ENCODE measurements at places on chromosomes 7 and 10. TPM values are rescaled to one million over a fixed set of nuclear protein-coding genes. Genes with fewer than 3 reads are reported as not detected.

DNA sequence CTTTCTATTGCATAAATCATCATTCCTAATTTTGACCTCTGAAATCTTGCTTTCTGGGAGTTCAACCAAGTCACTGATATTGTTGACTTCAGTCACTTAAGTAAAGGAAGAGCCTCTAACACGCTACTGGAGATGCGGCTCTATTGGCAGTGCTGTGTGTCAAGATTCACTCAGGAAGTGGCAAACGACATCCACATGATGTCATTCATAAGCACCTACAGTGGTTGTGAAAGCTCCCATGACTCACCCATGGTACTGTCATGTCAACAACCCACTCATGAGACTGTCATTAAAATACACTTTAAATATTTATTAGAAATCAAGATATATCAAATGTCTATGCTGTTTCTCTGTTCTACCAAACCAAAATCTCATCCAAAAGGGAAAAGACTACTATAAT is 52.5 kb upstream of the LHFPL3 start:
- peak; percentile 21 for DNase-seq
- H3K27ac ChIP-seq: no peak overlapping the region
- H3K27me3 ChIP-seq: peaks cover 17% of the 10 kb centered on the region
- no peak overlapping the region for H3K4me3 ChIP-seq
- H3K4me1 ChIP-seq: peaks cover 2% of the 10 kb centered on the region

DNA sequence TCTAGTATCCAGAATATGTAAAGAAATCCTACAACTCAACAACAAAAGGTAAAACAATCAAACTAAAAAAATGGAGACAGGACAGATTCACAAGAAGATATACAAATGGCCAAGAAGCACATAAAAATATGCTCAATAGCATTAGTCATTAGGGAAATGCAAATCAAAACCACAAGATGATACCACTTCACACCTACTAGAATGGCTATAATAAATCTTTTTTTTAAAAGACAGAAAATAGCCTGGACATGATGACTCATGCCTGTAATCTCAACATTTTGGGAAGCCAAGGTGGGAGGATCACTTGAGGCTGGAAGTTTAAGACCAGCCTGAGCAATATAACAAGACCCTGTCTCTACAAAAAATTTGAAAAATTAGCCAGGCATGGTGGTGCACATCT is 27.9 kb upstream of the CHCHD3 start:
- no peak overlapping the region for H3K4me3 ChIP-seq
- H3K36me3 ChIP-seq: no peaks in the 10 kb centered on the region
- no peak for DNase-seq
- no peak overlapping the region for H3K27ac ChIP-seq

DNA sequence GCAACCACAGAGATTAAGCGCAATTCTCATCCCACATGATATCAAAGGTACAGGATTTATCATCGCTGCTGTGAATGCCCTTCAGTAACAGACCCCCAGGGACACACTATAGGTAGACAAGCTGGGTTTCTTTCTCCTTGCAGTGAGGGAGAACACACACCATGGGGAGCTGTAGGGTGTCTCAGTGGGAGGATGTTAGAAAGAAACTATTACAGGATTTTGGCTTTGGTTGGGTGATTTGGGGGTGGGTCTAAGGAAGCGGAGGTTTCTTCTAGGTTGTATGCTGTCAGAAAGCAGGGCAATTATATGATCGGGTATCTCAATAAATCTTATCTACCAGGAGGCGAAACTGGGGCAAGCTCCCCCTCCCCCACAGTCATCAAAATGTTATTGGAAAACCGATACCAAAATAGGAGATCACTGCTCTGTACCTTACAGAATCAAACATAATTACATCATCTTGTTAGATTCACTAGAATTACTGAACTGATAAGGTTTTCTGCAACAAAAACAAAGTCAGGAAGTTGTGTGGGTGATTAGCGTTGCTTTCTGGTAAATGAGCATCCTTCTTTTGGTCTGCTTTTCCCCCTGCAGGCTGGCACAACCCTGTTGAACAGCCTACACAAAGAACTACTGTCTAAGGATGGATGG is 209.7 kb downstream of the TEX36 start:
- no peak overlapping the region for H3K4me3 ChIP-seq
- peaks cover 2% of the 10 kb centered on the region for H3K4me1 ChIP-seq
- no peaks in the 10 kb centered on the region for H3K36me3 ChIP-seq
- no peaks in the 10 kb centered on the region for H3K27me3 ChIP-seq

- peaks cover 23% of the 10 kb centered on the region for H3K36me3 ChIP-seq
- peaks cover 46% of the 10 kb centered on the region for H3K4me1 ChIP-seq
- DNase-seq: no peak
- no peaks in the 10 kb centered on the region for H3K27me3 ChIP-seq
- no peak overlapping the region for H3K27ac ChIP-seq
- H3K4me3 ChIP-seq: no peak overlapping the region
Observed at GRCh38 chr10:96584035-96584434, 2.8 kb downstream of the TM9SF3 start.

- no peak for DNase-seq
- no peak overlapping the region for H3K27ac ChIP-seq
- H3K36me3 ChIP-seq: no peaks in the 10 kb centered on the region
- H3K4me1 ChIP-seq: no peaks in the 10 kb centered on the region
Observed at GRCh38 chr7:11297764-11298163, 324.1 kb downstream of the PHF14 start.

The ITPRID1 gene
- not detected for total RNA-seq

DNA sequence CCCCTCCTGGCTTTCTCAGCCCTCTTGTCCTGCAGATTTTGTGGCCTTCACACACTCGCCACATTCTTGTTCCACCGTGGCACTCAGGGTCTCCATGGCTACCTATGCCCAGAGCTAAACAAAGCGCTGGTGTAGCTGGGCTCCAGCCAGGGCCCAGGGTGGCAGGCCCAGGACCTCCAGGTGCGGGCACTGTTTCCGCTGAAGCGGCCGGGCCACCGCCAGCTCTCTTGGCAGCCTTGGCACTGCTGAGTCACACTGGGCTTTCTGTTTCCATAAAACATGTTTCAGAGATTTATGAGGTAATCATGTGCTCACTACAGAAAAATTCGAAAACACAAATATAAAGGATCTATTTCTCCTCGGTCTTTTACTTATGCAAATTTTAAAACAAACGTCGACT is 51.3 kb downstream of the AOC1 start:
- H3K27me3 ChIP-seq: peaks cover 20% of the 10 kb centered on the region
- peaks cover 5% of the 10 kb centered on the region for H3K4me1 ChIP-seq
- H3K27ac ChIP-seq: no peak overlapping the region
- no peak overlapping the region for H3K4me3 ChIP-seq

- H3K4me3 ChIP-seq: no peak overlapping the region
- H3K4me1 ChIP-seq: no peaks in the 10 kb centered on the region
- no peak for DNase-seq
- H3K27me3 ChIP-seq: no peaks in the 10 kb centered on the region
- H3K27ac ChIP-seq: no peak overlapping the region
- peaks cover 29% of the 10 kb centered on the region for H3K36me3 ChIP-seq
Observed at GRCh38 chr7:124887247-124887646, 42.4 kb downstream of the POT1 start.

The OR2A5 gene
- not detected for total RNA-seq

The SH2D4B gene
- total RNA-seq: 0.11 TPM

DNA sequence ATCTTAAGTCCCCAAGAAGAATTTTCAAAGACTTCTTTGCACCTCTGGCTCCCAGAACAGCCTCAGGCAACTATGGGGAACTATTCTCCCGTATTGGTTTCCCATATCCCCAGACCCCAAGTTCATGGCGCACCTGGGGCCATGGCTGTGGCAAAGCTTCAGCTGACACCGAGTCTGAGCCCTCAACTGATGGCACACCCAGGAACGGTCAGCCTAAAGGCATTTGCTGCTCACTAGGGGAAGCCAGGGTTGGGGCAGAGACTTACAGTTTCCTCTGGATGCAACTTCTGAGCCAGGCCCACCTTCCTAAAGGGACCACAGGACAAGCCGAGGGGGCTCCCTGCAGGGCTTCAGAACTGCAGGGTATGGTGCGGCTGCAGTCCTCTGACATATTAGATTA is 13.7 kb upstream of the CPA1 start:
- H3K4me3 ChIP-seq: no peak overlapping the region
- H3K27ac ChIP-seq: no peak overlapping the region
- no peaks in the 10 kb centered on the region for H3K27me3 ChIP-seq
- H3K36me3 ChIP-seq: no peaks in the 10 kb centered on the region

DNA sequence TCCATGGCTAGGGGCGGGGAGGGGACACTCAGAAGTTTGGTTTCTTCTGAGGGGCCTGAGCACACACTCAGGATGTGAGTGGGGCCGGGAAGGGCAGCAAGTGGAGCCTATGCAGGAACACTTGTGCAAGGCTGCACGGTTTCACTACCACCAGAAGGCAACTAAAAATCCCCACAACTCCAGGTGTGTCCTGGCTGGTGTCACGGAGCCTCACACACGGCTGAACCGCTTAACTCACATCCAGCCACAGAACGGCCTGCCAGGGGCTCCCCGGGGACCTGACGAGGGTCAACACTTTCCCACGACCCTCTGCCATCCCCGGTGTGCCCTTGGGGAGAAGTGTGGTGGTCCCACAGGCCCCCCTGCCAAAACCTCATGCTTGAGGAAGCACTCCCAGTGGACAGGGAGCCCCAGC is 173.9 kb downstream of the ELFN1 start:
- no peaks in the 10 kb centered on the region for H3K4me1 ChIP-seq
- H3K27ac ChIP-seq: no peak overlapping the region
- H3K4me3 ChIP-seq: no peak overlapping the region
- H3K27me3 ChIP-seq: no peaks in the 10 kb centered on the region
- no peak for DNase-seq

The HGF gene
- not detected for total RNA-seq

- no peaks in the 10 kb centered on the region for H3K27me3 ChIP-seq
- no peak for DNase-seq
- H3K27ac ChIP-seq: no peak overlapping the region
- H3K36me3 ChIP-seq: no peaks in the 10 kb centered on the region
Observed at GRCh38 chr7:47232751-47233412, 349.0 kb downstream of the TNS3 start.

DNA sequence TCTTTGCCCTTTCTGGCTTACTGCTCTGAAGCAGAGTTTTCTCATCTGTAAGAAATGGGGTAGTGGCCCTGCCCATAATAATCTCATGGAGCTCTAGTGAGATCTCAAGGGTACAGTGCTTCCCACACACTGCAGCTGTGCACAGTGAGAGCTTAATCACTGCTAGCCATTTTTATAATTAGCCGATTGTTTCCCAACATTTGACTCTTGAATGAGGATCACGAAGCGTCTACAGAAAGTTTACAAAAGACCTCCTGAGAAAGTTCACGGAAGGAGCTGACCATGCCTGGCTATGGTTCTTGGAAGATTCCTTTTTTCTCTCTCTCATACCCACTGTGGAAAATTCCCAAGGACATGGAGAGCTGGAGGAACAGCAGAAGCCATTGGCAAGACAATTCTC is 70.4 kb downstream of the FAM171A1 start:
- no peak overlapping the region for H3K27ac ChIP-seq
- H3K4me3 ChIP-seq: no peak overlapping the region
- H3K4me1 ChIP-seq: no peaks in the 10 kb centered on the region
- no peaks in the 10 kb centered on the region for H3K36me3 ChIP-seq
- DNase-seq: no peak

- no peak overlapping the region for H3K4me3 ChIP-seq
- no peak for DNase-seq
- H3K27ac ChIP-seq: no peak overlapping the region
- H3K4me1 ChIP-seq: peaks cover 39% of the 10 kb centered on the region
Observed at GRCh38 chr7:151494298-151495284, 25.1 kb downstream of the RHEB start.

GRCh38 chr10:80642661-80643060 is 105.0 kb downstream of the SH2D4B start:
- H3K27ac ChIP-seq: no peak overlapping the region
- H3K27me3 ChIP-seq: peaks cover 17% of the 10 kb centered on the region
- no peaks in the 10 kb centered on the region for H3K36me3 ChIP-seq
- no peak overlapping the region for H3K4me3 ChIP-seq
- DNase-seq: no peak

DNA sequence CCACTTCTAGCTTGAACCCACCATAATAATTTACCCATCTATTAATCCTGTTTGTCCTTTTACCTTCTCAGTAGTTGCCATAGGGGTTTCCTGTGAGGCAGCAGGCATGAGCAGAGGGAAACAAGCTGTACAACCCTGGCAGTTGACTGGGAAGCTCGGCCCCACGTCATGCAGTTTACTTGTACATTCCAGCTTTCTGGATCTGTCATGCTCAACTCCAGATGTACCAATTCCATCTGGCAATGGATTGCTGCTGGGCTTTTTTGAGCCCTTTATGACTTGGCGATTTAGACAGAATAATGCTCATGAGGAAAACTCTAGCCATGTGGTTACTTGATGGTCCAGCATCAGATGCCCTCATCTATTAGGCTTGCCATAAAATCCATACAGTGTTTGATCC is 112.5 kb downstream of the GNAI1 start:
- peaks cover 3% of the 10 kb centered on the region for H3K4me1 ChIP-seq
- H3K4me3 ChIP-seq: no peak overlapping the region
- no peaks in the 10 kb centered on the region for H3K36me3 ChIP-seq
- peaks cover 2% of the 10 kb centered on the region for H3K27me3 ChIP-seq
- H3K27ac ChIP-seq: no peak overlapping the region

GRCh38 chr7:143063741-143064140 is 11.6 kb downstream of the OR6V1 start:
- H3K36me3 ChIP-seq: no peaks in the 10 kb centered on the region
- no peak for DNase-seq
- no peaks in the 10 kb centered on the region for H3K4me1 ChIP-seq
- no peak overlapping the region for H3K4me3 ChIP-seq

DNA sequence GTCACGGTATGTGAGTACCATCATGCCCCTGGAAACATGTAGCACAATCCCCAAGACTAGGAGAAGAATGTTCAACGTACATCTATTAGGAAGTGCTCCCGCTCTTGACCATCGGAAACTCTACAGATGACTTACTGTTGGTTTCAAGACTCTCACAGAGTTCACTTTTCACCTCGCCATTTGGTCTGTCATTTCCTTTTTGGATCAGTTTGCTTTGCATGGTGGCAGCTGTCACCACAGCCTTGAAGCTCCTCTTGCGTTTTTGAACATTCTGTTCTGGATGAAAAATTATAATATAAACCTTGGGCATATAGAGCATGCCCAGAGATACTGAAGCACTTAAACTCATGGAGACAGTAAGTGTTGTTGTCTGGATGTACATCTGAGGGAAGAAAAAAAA is 806.8 kb downstream of the GRM8 start:
- no peak overlapping the region for H3K27ac ChIP-seq
- no peaks in the 10 kb centered on the region for H3K36me3 ChIP-seq
- no peaks in the 10 kb centered on the region for H3K4me1 ChIP-seq

DNA sequence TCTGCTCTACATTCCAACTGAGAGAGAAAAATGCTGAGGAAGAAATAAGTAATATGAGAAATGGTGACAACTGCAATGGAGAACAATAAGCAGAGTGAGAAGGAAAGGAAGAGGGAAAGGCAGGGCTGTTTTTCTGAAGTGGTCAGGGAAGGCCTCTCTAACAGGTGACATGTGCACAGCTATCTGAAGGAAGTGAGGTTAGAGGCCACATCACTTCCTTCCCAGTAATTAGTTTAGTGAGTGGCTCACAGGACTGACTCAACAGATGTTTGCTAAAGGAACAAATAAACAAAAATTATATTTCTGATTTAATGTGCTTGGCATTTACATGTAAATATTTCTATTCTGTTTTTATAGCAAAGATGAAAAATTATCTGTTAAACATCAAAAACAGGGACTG is 77.9 kb downstream of the ARHGAP21 start:
- no peak overlapping the region for H3K4me3 ChIP-seq
- no peak for DNase-seq
- H3K36me3 ChIP-seq: no peaks in the 10 kb centered on the region
- no peak overlapping the region for H3K27ac ChIP-seq

GRCh38 chr10:107126512-107127065 is 37.9 kb downstream of the SORCS1 start:
- no peaks in the 10 kb centered on the region for H3K4me1 ChIP-seq
- H3K36me3 ChIP-seq: no peaks in the 10 kb centered on the region
- DNase-seq: no peak
- no peak overlapping the region for H3K27ac ChIP-seq

Measured in activated CD4-positive, alpha-beta T cell treated with anti-CD3 and anti-CD28 coated beads for 36 hours (primary cell).